ENCODE measurements at places on chromosomes 7 and 10. TPM values are rescaled to one million over a fixed set of nuclear protein-coding genes. Genes with fewer than 3 reads are reported as not detected.

The LBX1 gene
- polyA plus RNA-seq: 1.5 TPM

GRCh38 chr7:52592698-52593097, 442.7 kb upstream of the POM121L12 start:
- DNase-seq: no peak

The OPTN gene
- 40.7 TPM for polyA plus RNA-seq

GRCh38 chr7:33639552-33640197, 265.7 kb upstream of the BMPER start:
- peak; percentile 46 for DNase-seq

GRCh38 chr7:25314731-25315267, 86.5 kb upstream of the NPVF start:
- no peak for DNase-seq

- no peak for DNase-seq
Observed at GRCh38 chr7:64999165-65000004, 7.1 kb downstream of the ERV3-1 start.

- DNase-seq: no peak
Observed at GRCh38 chr7:46544396-46545008, 623.4 kb upstream of the IGFBP3 start.

DNA sequence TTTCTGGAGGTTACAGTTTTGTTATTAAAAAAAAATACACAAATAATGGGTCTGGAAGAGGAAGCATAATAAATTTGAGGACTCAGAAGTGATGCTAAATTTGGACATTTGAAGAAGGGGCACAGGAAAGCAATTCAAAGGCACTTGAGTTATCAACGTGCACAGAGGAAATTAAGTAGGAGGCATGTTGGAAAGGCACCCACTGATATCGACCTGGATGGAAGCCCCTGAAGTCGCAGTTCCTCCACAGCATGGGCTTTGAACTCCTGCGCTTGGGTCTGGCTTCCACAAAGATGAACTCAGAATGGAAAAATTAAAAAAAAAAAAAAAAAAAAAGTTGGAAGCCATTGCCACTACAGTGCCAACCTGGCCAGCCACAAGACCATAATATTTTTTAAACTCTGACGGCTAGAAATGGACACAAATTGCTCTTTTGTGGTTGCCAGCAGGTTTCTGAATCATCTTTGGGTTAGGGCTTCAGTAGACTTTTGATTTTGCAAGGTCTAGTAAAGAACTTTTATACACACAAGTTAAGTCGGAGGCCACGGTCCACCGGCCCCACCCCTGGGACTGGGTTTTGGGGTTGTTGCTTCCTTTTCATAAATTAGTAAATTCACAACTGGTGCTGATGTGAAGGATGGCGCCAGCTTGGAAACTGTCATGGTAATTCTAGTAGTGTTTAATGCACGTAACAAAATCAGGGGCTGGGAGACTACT, 21.6 kb downstream of the JCAD start:
- no peak for DNase-seq

GRCh38 chr7:52980129-52980528, 55.3 kb upstream of the POM121L12 start:
- DNase-seq: no peak

DNA sequence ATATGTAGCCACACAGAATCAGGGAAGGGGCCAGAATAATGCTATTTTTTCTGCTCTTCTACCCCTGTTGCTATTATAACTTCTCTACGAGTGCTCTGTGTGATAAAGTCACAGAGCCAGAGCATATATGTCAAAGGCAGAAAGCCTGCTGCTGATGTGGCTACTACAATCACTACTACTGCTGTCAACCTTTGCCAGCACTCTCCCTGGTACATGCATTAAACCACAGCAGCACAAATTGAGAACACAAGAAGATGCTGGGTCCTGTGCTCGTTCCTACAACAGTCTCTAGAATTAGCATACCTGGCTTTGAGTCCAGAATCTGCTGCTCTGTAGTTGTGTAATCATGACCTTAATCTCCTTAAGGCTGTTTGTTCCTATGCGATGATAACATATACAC, 108.6 kb downstream of the SEMA3A start:
- no peak for DNase-seq

DNA sequence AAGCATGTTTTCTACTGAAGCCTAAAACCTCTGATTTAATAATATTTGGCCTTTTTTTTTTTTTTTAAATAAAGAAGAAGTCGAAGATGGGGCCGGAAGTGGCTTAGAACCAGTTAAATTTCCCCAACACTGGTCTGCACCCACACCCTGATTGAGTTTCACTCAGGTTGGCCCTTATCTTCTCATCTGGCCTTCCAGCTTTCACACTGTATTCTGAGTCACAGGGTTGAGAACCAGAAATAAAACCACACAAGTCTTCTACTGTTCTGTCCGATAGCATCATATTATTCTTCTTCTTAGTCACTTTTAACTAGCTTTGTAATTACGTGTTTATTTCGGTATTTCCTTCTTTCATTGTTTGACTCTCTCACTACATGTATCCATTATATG, 9.9 kb downstream of the ZNF365 start:
- no peak for DNase-seq

DNA sequence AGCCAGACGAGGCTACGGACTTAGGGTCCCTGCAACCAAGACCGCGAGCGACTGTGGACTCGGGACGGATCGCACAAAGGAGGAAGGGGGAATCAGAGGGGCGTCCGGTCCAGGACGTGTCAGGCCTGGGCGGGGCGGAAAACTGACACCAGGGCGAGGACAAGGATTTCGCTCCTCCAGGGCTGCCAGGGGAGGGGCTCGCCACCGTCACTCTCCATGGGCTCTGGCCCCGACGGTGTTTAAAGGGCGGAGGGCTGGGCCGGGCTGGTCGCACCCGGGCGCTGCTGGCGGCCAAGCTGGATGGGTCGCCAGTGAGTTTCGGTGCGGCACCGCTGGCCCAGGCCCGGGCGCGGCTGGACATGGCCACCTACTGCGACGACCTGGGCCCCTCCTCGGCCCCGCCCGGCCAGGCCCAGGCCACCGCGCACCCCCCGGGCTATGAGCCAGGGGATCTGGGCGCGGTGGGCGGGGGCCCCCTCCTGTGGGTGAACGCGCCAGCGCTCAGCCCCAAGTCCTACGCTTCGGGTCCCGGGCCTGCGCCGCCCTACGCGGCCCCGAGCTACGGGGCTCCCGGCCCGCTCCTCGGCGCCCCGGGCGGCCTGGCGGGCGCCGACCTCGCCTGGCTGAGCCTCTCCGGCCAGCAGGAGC, at the start of gene FOXI2:
Gene FOXI2, plus strand, starts transcription at position 271 of the 648 bp plus-strand sequence. Its CDS starts 89 bp downstream, at position 360.
- no peak for DNase-seq

The TCAF2 gene
- 3.0 TPM for polyA plus RNA-seq

DNA sequence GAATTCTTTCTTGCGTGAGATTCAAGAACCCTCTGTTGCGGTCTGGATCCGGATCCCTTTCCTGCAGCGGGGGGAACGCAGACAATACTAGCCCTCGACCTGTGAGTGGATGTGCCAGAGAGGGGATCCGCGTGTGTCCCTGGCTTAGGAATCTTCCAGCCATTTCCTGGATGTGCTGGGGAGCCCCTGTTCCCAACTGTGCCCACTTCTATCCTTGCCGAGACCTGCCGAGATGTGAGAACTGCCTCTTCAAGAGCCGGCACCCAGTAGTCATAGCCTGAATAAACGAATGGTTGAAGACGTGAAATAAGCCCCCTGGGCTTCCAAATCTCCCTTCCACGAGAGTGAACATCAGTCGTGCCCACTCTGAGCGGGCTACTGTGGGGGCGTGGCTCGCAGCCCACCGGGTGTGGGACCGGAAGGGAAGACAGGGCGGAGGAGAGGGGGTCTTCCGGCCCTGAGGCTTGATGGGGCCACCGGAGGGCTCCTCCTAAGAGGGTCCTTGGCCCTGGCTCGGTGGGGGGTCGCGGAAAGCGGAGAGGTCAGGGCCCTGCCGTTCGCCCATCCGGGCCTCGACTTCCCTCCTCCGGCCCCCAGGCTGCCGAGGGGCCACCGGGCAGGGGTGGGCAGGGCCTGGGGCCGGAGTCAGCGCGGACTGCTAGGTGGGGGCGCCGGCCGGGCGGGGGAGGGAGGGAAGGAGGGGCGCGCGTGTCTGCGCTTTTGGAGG, 1.3 kb upstream of the CCDC136 start:
- no peak for DNase-seq

GRCh38 chr10:50325449-50326171, 74.3 kb upstream of the ASAH2 start:
- no peak for DNase-seq

DNA sequence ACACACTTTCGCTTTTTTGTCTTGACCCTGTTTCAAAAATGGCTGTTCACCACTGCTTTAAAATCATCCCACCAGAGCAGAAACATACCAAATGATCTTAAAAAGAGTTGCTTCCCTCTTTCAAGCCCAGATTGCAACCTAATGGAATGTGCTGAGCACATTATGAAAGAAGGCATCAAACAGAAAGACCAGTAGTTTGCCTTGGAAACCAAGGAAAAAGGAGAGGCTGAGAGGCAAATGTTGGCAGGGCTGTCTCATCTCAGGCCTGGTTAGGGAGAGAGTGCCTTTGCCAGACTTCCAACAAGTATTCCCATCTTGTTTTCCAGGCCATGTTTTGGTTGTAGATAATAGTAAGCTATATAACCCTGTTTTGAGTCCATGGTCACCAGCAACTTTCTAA, 64.3 kb downstream of the ABCB4 start:
- DNase-seq: no peak

GRCh38 chr7:11592699-11593098, 239.3 kb downstream of the THSD7A start:
- DNase-seq: no peak

- DNase-seq: no peak
Observed at GRCh38 chr7:122766593-122766992, 63.9 kb upstream of the RNF148 start.

The CLRN3 gene
- polyA plus RNA-seq: not detected

- no peak for DNase-seq
Observed at GRCh38 chr7:77265666-77266065, 66.0 kb upstream of the FGL2 start.

- DNase-seq: no peak
Observed at GRCh38 chr10:18423058-18423637, 228.2 kb downstream of the NSUN6 start.

DNA sequence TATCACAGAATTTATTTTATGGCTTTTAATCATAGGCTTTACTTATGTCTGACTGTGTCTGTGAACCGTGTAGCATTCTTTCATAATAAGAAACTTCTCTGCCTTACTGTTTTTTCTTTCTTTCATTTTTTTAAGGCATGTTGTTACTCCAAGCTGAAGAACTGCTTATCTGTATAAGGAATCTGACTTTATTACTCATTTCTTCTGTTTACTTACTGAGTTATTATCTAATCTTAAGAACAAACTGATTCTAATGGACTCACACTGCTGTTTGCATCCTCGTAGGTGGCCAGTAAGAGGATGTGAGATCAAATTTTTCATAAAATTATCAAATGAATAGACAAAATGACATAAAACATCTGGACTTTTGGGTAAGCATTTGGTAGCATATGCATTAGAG, 54.7 kb upstream of the DNAJC1 start:
- DNase-seq: peak; percentile 17

The VWDE gene
- polyA plus RNA-seq: 1.0 TPM

DNA sequence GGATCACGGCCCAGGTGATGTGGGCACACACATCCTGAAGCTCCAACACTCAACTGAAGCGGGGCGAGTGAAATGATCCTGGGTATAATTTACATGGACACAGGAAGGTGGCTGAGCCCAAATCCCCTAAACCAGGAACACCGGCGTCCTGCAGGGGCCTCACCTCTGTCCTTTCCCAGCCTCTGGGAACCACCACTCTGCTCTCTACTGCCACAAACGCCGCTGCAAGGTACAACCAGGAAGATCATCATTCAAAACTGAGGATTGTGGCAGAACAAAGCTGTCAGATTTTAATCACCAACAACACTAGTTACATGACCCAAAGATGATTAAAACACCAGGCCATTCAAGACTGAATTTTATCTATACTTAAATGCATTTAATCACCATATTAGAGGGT, 104.0 kb downstream of the DIP2C start:
- DNase-seq: no peak

The MLXIPL gene
- polyA plus RNA-seq: 1.7 TPM

- no peak for DNase-seq
Observed at GRCh38 chr10:43336061-43336460, 35.4 kb upstream of the FXYD4 start.

- DNase-seq: no peak
Observed at GRCh38 chr7:52635021-52635420, 400.4 kb upstream of the POM121L12 start.

- DNase-seq: no peak
Observed at GRCh38 chr7:48295296-48295971, 124.2 kb downstream of the ABCA13 start.

The TRRAP gene
- 30.3 TPM for polyA plus RNA-seq

GRCh38 chr10:67788028-67788886, 49.7 kb downstream of the DNAJC12 start:
- no peak for DNase-seq

The SPDYE1 gene
- polyA plus RNA-seq: 2.1 TPM

DNA sequence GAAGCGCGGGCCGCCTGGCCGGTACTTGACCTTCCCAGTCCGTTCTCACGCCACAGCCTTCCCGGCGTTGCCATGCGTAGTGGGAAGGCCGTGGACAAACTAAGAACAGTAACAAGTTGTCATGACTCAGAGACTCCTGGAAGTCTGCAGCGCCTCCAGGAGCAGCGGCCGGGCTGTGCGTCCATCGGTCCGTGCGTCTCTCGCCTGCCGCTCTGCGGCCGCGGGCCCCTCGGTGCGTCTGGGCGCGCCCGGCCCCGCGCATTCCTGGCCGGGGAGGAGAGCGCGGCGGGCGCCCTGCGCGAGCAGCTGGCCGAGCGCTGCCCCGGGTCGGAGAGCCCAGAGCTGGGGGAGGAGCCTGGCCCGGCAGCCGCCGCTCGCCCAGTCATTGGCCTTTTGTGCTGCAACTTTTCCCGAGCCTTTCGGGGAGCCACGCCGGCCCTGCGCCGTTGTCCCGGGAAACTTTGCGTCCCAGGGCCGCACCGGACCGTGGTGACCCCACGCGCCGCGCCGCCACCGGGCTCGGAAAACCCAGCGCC, 123.7 kb downstream of the TACC2 start:
- peak; percentile 79 for DNase-seq

DNA sequence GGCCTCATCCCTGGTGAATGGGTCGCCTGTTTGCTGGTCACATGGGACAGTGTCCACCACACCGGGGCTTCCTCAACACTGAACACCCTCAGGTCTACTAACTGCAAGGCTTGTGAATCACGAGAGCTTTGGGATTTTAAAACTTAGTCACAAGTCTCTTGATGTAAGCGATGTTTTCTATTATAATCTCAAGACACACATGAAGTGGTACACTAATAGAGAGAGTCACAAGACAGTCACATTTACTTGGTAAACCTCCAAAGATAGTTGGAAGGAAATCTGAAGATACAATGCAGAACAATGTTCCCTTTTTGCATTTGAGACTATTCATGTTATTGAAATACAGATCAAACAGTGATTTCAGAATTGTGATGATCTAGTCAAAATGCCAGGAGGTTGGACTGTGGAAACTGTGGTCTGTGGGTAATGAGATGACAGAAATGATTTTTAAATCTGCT, 233.1 kb upstream of the KLF6 start:
- no peak for DNase-seq

GRCh38 chr10:522350-522749, 167.1 kb downstream of the DIP2C start:
- no peak for DNase-seq

Data from right lung (tissue), 10 donors.